Stimulated activated CD4-positive, alpha-beta T cell treated with anti-CD3 and anti-CD28 coated beads, TNF-alpha, amount 100 ng/mL, for 24 hours (primary cell): ENCODE measurements at places on chromosomes 11 and 22.

GRCh38 chr22:29512031-29512430 lies 32.0 kb downstream of the NEFH start:
- DNase-seq = no peak

- no peak for DNase-seq
Measured at GRCh38 chr11:130181295-130182272, 22.0 kb downstream of the ST14 start.

GRCh38 chr22:46425016-46425415 lies 89.5 kb downstream of the TRMU start:
- no peak for DNase-seq

DNA sequence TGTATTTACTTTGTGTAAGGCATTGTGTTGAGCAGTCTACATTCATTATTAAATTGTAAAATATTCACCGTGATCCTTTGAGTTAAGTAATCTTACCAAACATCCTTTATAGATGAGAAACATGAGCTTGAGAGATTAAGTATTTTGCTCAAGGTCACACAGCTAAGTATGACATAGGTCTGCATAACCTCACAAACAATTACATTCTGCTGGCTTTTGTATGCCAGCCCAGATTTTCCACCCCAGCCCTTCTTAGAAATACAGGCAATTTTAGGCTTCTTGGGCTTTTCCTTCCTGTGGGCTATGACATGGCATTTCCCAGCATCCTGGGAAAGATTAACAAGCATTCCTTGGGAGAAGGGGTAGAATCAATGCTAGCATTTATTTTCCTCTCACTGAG lies 357.3 kb downstream of the NELL1 start:
- DNase-seq = no peak

DNA sequence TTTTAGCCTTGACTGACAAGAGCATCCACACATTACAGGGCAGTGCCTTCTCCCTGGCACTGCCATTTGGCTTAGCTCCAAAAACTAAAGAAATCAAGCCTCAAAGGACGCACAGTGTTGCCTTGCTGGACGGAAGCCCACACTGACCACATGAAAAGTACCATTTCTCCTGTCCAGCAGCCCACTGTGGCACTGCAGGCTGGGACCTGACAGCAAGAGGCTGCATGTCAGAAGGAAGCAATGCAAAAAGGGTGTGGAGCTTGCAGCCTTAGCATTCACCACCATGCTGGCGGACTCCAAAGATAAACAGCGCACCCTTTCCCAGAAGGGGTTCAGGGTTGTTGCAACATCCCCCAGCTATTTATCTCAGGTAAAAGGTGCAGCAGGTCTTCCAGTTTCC lies 109.3 kb upstream of the BMAL1 start:
- DNase-seq = no peak

GRCh38 chr22:44389926-44390612 lies 77.3 kb upstream of the SHISAL1 start:
- DNase-seq = no peak

GRCh38 chr11:27916541-27917100 lies 191.3 kb downstream of the KIF18A start:
- no peak for DNase-seq

DNA sequence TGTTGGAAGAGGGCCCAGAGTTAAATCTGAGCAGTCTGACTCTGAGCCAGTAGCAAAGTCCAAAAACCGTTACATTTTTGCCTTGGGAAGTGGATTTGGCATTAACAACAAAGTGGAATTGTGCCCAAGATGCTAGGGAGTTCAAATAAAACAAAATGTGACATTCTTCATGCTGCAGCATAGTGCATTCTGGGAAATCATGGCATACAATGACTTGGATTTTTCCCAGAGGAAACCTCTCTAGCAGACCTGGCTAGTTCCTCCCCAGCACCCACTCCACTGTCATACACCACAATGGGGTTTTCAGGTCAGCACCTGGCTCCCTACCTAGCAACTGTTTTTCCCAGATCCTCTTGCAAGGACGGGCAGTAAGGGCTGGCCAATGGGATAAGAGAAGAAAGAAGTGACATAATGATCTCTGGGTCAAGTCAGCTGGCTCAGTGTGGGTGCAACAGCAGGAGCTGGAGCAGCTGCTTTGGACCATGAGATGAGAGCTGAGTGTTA lies 24.8 kb upstream of the CYB5R3 start:
- DNase-seq = no peak

DNA sequence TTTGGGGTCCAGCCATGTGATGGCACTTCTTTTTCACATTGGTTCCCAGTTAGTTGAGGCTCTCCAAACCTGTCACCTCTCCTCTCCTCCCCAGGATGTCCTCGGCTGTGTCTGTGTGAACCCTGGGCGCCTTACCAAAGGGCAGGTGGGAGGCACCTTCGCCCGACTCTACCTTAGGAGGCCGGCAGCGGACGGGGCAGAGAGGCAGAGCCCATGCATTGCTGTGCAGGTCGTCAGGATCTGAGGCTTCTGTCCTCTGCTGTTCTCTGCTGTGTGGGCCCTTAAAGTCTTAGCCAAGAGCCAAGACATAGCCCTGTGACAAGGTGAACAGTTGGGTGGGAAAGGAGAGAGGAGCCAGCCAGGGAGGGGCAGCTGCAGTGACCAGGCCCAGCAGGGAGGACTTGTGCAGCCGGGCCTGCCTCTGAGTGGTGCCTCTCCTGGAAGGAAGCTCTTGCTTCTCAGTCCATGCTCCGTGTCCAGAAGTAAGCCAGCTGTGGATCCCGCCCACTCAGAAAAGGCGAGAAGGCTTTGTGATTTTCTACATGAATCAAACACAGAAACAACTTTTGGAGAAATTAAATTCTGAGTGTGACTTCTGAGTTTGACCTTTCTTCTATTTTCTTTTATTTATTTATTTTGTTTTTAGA lies 17.5 kb upstream of the CDC42EP2 start:
- no peak for DNase-seq

DNA sequence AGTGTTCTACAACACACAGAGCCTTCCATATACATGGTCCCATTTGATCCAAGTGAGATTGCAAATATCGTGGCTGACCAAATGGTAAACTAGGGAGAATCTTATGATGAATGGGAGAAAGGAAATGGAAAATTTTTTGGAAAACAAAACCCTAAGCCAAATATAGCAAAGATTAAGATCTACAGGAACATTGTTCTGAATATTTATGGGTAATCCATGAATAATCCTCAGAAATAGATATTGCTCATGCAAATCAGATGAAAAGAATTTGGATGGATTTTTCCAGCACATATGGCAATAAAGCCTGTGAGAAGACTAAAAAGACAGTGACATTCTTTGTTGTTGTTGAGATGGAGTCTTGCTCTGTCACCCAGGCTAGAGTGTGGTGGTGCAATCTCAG lies 21.7 kb upstream of the PRDM10 start:
- DNase-seq = no peak

GRCh38 chr11:23653071-23653675 lies 792.9 kb upstream of the CCDC179 start:
- no peak for DNase-seq

DNA sequence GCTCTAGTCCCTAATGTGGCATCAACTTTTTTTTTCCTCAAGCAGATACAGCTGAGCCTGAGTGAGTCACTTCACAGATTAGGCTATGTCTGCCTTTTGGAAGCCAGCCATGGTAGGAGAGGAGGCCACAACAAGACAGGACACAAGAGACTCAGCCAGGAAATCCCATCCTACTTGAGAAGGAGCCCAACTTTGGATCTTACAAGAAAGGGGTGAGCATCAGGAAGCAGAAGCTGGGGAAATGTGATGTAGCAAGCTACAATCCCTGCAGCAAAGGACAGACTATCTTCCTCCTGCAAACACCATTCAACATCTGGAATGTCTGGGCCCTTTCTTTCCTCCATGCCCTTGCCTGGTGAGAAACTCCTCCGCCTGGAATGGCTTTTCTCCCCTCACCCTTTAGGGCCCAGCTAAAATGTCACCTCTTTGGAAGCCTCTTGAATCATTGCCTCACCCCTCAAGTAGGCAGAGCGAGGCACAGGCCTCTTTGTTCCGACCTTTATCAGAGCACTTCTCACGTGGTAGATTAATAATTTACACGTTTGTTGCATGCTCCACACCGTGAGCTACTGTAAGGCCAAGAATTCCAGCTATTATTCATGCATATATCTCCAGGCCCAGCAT lies 156.4 kb upstream of the PITPNB start:
- no peak for DNase-seq

GRCh38 chr11:44623341-44623730 lies 57.9 kb downstream of the CD82 start:
- no peak for DNase-seq

- DNase-seq = no peak
Measured at GRCh38 chr22:28949788-28950187, 66.4 kb downstream of the ZNRF3 start.

DNA sequence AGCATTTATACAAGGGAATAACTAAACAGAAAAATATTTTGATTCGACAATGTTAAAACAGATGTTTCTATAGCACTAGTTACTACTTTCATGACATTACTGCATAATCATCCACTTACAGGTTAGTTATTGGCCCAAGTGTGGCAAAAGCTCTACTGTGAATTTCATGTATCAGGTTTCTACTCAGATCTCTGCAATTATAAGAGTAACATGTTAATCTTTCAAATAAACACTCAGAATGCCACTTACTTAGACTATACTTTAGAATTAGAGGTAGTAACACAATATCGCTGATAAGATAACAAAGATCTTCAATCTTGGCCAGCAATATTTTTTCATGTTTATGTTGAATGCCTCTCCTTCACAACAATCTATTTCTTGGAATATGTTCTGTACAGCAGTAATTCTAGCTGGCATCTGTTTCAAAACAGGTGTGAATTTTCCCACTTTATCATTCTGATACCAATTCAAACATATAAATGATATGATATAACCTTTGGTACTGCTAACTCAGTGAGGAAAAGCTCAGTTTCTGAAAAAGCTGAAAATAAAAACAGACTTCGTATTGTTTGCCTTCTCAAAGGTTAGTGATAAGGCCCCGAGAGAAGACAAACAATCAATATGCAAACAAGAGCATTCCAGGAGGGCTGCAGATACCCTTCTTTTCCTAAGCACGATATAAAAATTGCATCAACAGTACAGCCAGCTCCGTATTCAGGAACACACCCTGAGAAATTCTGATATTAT lies 11.0 kb upstream of the CCDC34 start:
- DNase-seq = no peak

GRCh38 chr11:120774591-120775386 lies 249.1 kb upstream of the TBCEL start:
- DNase-seq = no peak

- DNase-seq = no peak
Measured at GRCh38 chr11:33109294-33109895, 51.9 kb downstream of the CSTF3 start.

- DNase-seq = no peak
Measured at GRCh38 chr11:86064220-86064803, 4.6 kb downstream of the PICALM start.

GRCh38 chr22:46471901-46472721 lies 65.3 kb downstream of the CELSR1 start:
- no peak for DNase-seq

GRCh38 chr11:44600839-44601383 lies 35.4 kb downstream of the CD82 start:
- DNase-seq = no peak

GRCh38 chr22:32818446-32819115 lies 17.1 kb downstream of the TIMP3 start:
- no peak for DNase-seq

- DNase-seq = no peak
Measured at GRCh38 chr22:26905640-26906039, 248.3 kb downstream of the MIAT start.

GRCh38 chr11:118870396-118871343 lies 13.0 kb upstream of the CXCR5 start:
- DNase-seq = no peak

GRCh38 chr11:35367491-35367890 lies 51.9 kb downstream of the SLC1A2 start:
- no peak for DNase-seq

GRCh38 chr11:62687508-62688396 lies 1.6 kb downstream of the LRRN4CL start:
- DNase-seq = no peak

- no peak for DNase-seq
Measured at GRCh38 chr22:19448076-19448607, 631 bp upstream of the C22orf39 start.

GRCh38 chr11:69232821-69233743 lies 60.9 kb upstream of the MYEOV start:
- DNase-seq = no peak
